NCI-H187 treated with DMSO at 0.1 percent for 48 hours (cell line): ENCODE measurements at places on chromosomes 1 and 21.

- DNase-seq: no peak
Observed at GRCh38 chr1:217911908-217912307, 280.8 kb downstream of the SPATA17 start.

DNA sequence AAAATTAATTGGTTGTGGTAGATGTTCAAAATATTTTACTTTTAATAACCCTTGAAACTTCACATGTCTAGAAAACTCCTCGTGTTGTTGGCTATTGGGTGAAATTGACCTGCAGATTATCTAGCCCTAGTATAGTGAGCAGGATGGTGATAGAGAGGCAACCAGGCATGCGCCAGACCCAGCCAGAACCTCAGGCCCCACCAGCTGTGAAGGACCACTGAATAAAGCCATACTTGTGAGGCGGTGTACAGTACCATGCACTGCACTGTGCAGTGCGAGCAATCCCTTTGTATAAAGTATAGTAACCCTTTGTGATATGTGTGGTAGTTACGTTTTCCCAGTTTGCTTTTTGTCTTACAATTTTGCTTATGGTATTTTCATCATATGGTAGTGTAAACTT, 8.5 kb downstream of the TTF2 start:
- DNase-seq: no peak

GRCh38 chr1:91556556-91556955, 55.9 kb downstream of the CDC7 start:
- no peak for DNase-seq

DNA sequence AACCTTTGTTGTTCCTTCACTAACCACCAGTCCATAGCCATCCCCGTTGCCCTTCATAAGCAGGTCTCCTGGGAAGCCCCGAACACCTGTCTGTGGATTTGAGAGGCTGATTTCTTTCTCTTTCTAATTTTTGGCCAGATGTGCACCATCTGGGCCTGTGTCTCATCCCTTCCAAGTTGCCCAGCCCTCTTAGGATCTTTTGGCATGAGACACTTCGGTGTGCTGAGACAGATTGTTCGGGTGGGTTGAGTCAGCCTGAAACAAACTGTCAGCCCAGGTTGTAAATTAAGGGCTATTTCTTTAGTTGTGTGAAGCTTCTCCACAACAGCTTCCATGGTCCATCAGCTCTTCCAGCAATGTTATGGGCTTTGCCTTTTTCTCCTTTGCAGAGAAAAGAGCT, 1.4 kb upstream of the DNAJC11 start:
- no peak for DNase-seq

DNA sequence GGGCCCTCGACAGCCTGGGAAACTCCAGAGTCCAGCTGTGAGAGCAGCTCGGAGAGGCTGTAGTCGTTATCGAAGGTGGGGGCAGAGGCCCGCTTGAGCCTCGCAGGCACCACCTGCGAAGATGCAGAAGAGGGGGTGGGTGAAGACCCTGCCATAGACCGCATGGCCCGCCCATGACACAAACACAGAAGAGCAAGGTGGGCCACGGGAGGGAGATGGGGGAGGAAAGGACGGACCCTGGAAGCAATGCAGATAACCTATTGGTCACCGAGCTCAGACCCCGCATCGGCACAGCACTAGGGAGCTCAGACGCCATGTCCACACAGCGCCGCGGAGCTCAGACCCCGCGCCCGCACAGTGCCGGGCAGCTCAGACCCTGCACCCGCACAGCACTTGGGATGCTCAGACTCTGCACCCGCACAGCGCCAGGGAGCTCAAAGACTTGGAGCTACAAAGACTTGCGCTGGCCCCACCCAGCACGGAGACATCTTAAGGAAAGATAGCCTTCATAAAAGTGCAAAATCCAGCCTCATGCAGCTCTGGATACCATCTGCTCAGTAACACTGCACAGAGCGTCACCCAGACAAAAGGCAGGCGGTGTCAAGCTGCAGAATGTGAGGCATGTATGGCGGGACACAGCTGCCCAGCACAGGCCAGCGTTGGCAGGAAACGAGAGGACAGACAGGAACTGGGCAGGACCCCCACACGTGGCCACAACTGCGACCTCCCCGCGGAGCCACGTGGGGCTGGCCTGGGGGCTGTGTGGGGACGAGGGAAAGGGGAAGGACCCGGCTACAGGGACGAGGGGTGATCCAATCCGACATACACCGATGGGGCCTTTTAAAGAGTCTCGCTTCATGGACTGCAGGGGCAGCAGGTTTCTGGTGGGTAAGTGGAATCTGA, 22.6 kb downstream of the RIPK4 start:
- no peak for DNase-seq
